CD4-positive, alpha-beta T cell (primary cell): ENCODE measurements at places on chromosomes 1 and 21.
A peak's percentile ranks its signal among the peaks of the same experiment; 100 is the strongest.

- no peak for DNase-seq
Measured at GRCh38 chr1:55131801-55132200, 83.4 kb downstream of the USP24 start.

- no peak for DNase-seq
Measured at GRCh38 chr1:37622131-37622530, 12.6 kb downstream of the RSPO1 start.

DNA sequence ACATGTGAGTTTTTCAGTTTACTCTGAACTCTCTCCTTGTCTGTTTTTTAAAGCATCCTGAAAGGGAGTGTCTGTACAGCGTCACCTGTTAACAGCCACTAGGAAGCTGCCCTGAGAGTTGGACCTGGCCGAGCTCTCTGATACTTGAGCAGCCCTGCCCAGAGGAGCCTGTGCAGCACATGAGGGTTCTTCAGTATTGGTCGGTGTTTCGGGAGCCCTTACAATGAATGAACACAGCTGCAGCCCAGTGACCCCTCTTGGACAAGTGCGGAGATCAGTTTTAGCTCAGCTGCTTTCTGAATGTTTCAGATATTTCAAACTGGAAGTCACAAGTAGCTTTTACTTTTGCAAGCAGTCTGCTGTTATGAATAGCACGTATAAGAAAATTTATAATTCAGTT is 39.2 kb downstream of the ADARB1 start:
- DNase-seq: no peak

DNA sequence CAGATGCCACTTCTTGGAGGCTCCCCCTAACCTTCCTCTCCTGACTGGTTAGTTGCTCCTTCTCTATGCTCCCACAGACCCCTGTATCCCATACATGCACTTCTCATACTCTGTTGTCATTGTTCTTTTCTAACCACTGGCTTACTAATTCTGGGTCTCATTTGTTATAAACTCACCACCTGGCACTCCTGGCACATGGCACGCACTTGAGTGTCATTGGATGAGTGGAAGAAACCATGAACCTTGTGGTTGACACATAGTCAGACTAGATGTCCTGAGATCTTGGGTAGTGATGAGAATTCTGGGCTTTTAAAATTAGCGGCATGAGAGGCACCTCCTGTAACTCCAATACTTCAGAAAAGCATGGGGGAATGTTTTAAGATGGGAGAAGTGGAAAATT is 49.3 kb downstream of the TRIM62 start:
- DNase-seq: no peak

GRCh38 chr1:84724128-84724860 is 34.0 kb upstream of the SSX2IP start:
- peak; percentile 37 for DNase-seq

DNA sequence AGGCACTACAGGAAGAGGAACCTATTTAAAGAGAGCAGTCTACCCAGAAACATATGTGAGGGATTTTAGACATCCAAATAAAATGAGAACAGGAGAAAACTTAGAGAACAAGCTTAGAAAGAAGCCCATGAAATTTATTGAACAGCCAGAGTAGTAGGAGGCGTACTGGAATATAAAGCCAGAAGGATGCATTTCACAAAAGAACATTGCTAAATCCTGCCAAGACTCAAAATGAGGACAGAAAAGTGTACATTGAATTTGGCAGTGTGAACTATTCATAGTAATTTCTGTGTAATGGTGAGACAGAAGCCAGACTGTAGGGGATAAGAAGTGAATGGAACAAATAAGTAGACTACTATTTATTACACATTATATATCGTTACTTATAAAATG is 22.5 kb downstream of the CEPT1 start:
- DNase-seq: no peak

GRCh38 chr1:110390692-110391245 is at the start of gene SLC16A4:
Gene SLC16A4 (minus strand): TSS chr1:110391026. CDS start chr1:110389323, 1,703 bp downstream.
- DNase-seq: no peak

DNA sequence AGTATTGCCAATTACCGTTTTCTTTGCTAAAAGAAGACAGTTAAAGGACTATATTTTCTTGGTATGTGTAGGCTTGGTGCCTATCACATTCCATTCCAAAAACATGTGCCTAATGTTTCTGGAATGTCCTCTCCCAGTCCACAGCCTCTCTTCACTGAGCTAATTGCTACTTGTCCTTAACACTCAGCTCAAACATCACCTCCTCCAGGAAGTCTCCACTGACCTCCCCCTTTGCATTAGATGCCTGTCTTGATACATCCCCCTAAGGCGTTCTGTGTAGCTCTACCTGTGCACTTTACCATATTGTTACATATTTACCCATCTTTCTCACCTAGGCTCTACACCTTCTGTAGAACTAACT is 195.6 kb upstream of the CAMK1G start:
- DNase-seq: no peak

DNA sequence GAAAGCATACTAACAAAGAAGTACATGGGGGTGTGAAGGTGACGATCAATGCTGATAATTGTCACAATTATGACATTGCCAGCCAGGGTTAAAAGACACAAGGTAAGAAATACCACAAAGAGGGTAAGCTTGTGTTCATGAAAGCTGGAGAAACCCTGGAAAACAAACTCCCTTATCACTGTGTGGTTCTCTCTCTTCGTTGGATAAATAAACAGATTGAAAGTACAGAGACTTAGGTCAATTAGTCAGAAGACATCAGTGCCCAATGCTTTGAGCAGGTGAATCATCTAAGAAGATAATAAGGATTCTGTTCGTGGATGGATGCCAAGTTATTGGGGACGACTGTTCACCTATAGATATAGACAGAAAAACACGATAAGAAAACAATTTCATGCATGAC is 22.4 kb upstream of the FCER1A start:
- DNase-seq: no peak

GRCh38 chr1:20070357-20070756 is 363 bp downstream of the PLA2G5 start:
- no peak for DNase-seq

DNA sequence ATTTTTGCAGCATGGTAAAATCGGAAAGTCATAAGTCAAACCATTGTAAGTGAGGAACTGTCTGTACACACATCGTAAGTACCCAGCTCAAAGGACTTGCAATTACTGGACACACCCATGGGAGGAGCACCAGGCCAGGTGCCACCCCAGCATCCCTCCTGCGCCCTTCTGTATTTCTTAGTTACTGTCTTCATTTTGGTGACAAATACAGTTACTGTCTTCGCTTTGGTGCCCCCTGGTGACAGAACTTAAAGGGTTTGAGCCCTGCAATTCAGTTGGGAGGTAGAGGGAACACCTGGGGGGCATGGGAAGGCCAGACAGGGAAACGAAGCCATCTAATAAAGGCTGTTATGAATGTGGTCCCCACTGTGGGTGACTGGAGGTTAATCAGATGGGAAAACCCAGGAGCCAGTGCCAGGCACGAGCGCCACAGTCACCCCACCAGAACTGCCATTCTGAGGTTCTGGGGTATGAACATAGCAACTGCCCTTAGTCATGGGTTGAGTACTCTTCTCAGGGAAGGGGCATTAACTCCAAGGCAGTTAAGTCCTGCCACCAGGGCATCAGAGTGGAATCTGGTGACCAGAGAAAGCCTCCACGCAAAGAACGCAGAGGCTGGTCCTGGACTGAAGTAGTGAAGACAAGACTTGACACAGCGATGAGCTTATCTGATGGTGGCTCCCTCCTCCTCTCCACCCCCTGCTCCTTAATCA is 612.9 kb downstream of the PTPRU start:
- DNase-seq: no peak

- no peak for DNase-seq
Measured at GRCh38 chr1:30331415-30332065, 391.8 kb downstream of the MATN1 start.

- DNase-seq: no peak
Measured at GRCh38 chr1:29332204-29332603, 95.9 kb downstream of the PTPRU start.

DNA sequence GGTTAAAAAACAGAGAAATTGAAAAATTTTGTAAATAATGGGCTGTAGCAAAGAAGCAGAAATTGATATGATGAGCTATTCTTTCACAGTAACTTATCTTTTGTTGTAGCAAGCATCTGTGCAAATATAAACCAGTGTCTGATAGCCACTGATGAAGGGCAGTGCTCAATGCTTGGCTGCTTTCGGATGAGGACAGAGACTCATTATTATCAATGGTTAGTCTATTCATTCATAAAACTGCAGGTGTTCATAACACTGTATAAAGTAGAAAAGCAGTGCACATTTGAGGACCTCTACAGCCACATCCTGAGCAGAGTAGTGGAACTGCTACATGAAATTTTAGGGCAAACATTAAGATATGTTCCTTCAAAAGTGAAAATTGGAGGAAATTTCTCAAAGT is 107.2 kb downstream of the FAF1 start:
- no peak for DNase-seq

- peak; percentile 76 for DNase-seq
Measured at GRCh38 chr1:206469411-206469932, 804 bp upstream of the IKBKE start.

DNA sequence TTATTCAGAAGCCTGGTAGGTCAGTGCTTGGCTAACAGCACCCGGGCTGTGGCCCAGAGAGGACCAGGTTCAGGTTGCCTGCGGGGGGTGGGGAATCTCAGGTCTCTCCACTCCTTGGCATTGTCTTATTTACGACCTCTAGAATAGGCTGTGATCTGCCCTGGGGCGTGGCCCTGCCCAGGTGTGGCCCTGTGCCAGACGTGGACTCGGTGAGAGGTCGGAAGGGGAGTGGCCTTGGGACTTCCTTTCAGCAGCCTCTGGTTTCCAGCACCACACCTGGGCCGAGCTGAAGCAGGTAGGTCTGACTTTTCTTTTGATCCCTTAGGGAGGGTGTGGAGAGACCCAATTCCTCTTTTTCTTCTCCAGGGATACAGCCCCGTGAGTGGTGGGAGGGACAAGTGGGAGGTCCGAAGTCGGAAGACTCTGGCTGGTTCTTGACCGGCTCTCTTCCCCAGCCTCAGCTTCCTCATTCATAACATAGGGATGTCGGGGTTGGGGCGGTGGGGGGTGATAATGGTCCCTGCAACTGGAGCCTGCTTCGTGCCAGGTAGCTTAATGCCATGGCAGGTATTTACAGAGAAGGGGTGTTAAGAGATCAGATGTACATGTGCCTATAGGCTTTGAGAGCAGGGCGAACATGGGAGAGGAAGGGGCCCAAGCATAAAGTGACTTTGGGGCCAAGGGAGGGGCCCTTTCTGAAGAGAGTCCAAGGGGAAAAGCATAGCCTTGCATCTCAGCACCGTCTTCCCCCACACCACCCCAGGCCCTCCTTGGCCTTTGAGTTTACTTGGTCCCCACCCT is 16.5 kb downstream of the ACOT11 start:
- DNase-seq: no peak

DNA sequence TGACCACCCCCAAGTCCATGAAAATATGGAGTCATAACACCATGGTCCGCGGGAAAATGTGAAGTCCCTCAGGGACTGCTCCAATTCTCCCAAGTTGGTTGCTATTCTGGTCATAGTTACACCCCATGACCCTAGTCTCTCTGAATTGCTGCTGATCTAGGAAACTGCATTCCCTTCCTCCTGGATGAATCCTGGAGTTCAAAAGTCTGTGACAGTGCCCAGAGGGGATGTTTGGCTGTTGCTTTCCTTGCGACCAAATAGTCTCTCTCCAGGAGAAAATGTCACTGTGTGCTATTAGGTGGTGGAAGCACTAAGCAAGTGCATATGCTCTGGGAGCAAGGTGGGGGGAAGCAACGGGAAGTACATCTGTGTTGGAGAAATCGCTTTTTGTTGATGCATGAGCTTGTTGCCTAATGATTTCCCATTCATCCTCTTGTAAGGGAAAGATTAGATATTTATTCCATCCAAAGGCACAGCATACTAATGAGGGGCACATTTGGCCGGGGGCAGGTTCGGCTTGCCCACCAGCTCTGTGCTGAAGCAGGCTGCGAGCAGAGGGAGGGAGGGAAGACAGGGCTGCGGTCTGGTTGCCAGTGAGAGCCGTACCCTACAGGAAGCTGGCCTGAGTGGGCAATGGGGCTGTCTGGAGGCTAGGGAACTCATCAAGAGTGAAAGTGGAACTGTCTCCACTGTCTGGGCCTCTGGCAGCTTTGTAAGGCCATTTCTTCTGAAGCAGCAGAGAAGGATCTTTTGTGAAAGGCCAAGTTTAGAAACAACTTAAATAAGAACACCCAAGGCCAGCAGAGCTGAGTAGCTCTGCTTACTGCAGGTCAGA is 27.2 kb downstream of the SYT6 start:
- DNase-seq: peak; percentile 21

- no peak for DNase-seq
Measured at GRCh38 chr21:29265690-29266479, 32.8 kb upstream of the BACH1 start.

DNA sequence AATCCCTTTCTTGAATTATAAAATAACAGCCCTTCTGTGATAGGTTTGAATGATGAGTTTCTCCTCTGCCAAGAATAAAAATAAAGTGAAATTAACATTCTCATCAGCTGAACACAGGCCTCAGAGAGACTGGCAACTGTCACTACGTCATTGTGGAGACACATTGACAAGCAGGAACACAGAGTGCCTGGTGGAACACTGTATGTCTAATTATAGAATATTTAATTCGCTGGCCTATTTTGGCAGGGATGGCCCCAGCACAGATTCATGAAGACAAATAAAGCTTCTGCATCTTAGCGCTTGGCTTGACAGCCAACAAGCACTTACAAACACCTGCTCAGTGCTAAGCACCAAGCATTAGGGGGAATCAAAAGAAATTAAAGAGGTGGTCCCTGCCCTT is 52.0 kb upstream of the SMYD2 start:
- DNase-seq: no peak

GRCh38 chr1:173914366-173914871 is 2.7 kb downstream of the SERPINC1 start:
- no peak for DNase-seq

DNA sequence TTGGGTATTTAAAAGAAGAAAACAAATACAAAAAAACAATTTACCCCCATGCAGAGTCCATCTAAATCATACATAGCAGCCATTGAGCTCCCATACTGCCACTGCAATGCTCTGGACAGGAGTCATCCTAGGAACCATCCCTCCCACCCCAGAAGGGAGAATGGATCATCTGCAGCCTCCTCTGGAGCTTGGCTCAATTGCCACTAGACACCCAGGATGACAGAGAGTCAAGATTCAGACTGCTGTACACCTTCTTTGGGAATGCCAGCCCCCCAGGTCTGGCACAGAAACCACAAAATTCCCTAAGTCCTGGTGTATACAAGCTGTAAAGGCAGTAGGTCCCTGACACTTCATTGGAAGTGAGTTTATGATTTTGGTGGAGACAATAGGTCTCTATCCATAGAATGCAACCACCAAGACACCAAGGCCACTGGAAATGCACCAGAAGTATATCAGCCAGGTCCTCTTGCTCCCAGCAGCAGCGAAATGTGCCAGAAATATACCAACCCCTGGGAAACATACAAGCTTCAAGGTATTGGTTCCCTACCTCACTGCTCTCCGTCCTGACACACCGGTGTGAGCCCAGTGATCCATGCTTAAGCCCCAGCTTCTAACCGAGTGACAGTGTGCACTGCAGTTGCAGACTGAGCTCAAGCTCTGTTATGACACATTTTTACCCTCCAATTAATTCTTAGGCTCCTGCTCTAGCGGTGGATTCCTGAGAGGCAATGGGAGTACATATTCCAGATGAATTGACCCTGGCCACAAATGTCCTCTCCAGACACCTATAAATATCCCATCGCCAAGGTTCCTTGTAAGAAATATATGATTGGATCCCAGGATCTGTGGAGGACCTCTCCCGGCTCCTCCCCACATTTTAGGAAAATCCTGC is 4.4 kb downstream of the TAL1 start:
- no peak for DNase-seq
